ENCODE measurements at places on chromosomes 5 and 9.

DNA sequence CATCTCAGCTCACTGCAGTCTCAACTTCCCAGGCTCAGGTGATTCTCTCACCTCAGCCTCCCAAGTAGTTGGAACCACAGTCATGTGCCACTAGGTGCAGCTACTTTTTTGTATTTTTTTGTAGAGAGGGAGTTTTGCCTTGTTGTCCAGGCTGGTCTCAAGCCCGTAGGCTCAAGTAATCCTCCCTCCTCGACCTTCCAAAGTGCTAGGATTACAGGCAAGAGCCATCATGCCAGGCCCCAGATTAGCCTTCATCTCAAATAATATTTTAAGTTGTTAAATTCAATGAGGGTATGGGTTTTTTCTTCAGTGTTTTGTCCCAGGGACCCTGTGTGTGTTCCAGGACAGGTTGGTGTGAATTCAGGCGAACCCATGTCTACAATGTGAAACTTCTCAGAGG lies 12.5 kb upstream of the RFESD start:
- no peak for DNase-seq

DNA sequence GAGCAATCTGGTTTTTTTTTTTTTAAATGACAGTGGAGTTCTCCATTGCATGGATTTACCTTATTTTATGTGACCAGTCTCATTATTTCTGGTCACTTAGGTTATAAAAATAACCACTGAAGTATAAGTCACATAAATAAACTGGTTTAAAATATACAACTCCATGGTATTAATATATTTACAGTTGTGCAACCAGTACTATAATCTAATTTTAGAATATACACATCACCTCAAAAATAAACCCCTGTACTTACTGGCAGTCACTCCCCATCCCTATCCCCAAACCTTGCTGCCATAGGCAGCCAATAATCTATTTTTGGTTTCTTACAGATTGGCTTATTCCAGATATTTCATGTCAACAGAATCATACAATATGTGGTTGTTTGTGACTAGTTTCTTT lies 57.8 kb downstream of the FYB1 start:
- no peak for DNase-seq

GRCh38 chr5:109998726-109999125 lies 309.0 kb downstream of the MAN2A1 start:
- no peak for DNase-seq

GRCh38 chr9:115548609-115549260 lies 430.8 kb upstream of the TNC start:
- DNase-seq, result no peak

DNA sequence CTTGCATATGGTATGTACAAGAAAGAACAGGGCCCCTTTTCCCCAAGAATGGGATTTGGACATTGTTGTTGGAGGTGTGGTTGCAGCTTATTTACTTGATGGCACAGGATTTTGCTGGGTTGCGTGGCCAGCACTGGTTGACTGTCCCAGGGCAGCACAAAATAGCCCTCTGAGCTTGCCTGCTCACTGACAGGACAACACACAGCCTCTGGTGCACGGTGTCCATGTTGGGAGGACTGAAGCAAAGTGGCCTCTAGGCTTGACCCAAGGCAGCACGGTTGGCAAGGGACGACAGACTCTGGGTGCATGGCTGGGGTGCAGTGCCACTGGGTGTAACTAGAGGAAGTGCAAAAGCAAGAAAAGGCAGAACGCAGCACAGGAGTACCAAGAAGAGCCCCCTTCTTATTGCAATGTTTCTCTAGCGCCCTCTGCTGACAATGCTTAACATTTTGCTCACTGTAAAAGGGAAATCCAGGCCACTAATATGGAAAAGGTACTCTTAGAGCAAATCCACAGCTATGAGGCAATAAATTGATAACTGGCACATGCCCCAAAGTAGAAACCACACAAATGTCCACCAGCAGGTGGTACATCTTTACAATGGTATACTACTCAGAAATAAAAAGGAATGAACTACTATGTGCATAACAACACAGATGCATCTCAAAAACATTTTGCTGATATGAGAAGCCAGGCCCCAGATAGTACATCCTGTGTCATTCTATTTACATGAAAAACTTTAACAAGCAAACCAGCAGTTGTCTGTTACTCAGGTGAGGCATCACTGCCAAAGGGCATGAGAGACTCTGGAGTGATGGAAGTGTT lies 47.4 kb upstream of the BARX1 start:
- no peak for DNase-seq

DNA sequence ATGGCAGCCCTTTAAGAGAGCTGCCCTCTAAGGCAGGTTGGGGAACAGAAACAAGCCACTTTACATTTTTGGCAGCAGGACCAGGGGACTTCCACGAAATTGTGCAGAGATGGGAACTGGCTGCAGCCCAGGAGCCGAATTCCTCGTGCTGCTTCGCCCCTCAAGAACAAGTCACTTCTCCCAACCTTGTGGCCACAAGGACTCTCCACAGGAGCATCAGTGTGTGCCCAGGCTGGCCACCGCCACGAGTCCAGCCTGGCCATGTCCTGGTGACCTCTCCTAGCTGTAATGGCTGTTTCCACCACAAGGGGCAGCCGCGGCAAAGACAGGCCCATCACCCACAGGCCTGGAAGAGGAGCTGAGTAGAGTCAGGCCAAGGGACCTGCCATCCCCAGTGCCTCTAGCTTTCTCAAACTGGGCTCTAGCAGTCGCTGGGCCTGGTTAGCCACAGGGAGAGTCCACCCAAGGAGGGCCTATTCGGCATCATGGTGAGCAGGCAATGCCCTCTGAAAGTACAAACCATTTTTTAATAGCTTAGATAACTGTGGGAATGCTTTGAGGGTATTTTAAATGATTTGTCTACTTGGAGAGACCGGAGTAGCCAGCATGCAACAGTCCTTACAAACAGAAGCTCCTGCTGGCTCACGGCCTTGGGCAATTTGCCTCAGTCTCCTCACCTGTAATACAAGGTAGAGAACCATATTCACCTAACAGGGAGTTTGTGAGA lies 129.0 kb downstream of the COL23A1 start:
- DNase-seq, result no peak

GRCh38 chr5:154751854-154752253 lies 3.3 kb upstream of the LARP1 start:
- DNase-seq, result no peak

DNA sequence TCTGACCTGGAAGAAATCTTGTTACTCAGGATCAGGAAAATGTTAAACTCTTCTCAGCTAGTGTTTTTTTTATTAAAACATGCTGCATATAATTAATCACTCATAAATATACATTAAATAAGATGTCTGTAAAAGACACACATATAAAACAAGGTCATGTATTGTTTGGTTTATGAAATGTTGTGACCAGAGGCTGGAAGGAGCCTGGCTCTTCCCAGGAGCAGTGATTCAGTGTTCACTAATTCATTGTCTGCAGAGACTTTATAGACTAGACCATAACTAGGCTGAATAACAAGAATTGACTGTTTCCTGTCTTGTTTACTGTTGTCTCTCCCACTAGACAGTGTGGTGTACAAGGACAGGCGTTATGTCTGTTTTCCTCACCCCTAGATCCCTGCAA lies 49.1 kb upstream of the ANKRD55 start:
- DNase-seq, result no peak

DNA sequence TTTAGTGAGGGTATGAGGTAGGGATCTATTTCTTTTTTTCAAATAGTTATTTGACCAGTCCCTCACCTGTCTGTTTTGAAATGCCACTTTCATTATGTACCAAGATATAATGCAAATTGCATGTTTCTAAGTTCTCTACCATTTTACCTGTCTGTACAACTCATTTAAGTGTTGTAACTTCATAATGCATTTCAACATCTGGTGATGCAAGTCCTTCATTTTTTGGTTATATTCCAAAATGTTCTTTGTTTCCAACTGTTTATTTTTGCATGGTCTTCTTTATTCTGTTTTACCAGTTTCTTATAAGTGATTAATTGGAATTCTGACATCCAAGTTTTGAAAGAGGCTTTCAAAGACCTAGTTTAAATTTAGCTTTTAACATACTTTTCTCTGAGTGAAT lies 26.8 kb downstream of the TDRD7 start:
- no peak for DNase-seq

DNA sequence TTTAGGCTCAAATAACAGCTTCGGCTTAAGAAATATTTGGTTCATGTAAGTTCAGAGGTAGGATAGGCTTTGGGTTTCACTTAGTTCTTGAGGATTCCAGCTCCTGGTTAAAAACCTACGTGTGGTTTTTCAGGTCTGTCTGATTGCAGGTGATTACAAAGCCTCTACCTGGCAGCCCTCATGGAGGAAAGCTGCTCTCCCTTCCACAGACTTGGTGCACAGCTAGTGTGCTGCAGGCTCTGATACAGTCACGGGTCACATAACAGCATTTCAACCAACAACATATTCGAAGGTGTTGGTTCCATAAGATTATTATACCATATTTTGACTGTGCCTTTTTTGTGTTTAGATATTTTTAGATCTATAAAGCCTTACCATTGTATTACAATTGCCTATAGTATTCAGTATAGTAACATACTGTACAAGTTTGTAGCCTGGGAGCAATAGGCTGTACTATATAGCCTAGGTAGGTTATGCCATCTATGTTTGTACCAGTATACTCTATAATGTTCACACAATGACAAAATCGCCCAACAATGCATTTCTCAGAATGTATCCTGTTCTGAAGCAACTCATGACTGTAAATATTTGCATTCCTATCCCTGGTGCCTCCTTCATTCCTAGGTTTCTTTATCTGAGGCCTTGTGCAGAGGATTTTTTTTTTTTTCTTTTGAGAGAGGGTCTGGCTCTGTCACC lies 8.0 kb upstream of the DCP2 start:
- no peak for DNase-seq

- no peak for DNase-seq
Observed at GRCh38 chr5:124637011-124637410, 109.4 kb downstream of the ZNF608 start.

DNA sequence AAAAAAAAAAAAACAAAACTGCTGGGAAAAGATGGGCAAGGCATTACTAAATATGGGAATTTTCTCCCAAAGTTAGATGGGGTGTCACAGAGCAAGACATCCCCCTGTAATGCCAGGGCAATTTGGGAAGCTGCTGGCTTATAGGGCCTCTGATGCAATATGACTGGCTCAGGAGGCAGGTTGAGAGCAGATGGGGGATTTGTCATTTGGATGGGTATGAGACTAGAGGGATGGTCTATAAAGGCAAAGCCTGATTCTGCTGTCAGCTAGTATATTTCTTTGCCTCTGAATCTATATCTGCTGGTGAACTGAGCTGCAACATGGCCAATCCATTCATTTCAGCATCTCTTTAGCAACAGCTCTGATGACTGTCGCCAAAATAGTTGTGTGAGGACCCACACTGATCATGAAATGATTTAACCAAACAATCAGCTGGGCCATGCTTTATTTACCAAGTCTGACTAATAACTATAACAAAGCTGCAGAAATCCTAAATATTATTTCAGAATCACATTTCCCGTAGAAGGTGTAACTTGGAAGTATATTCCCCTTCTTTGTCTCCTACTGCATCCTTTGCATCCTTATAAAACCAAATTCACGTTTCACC lies 455.1 kb upstream of the ZNF608 start:
- no peak for DNase-seq

GRCh38 chr5:173458828-173459609 lies 130.8 kb upstream of the STC2 start:
- DNase-seq, result no peak

DNA sequence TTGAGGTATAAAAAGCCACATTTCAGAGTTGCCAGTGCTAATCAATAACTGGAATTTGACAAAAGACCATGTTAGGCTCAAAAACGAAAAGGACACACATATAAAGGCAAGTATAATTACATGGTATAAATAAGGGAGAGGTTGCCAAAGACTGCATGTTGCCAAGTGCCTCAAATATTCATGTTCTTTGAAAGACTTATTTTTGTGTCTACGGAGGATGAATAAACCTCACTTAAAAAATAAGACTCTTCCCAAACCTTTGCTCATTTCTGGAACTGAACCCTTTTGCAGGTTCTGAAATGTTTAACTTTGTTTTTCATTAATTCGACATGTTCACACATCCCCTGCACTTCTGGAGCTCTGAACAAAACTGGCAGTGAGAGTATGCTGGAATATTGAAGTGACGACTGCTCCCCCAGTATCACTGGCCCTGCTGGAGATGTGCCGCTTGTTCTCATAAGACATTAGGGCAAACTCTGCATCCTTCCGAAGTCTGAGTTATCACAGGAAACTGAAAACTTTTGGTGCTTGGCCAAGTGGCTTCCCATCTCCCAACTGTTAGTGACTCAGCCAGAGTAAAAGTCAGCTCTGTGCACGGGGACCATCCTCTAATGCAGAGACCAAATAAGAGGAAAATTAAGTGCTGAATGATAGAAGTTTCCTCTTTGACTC lies 336.8 kb downstream of the GLIS3 start:
- DNase-seq, result no peak
